Aorta (tissue), 5 donors: ENCODE measurements at places on chromosomes 1 and 21. TPM values are rescaled to one million over a fixed set of nuclear protein-coding genes. Genes with fewer than 3 reads are reported as not detected.

The TCHH gene
- polyA plus RNA-seq, result 0.13 TPM

The TTC39A gene
- polyA plus RNA-seq, result 7.5 TPM

The PPIH gene
- polyA plus RNA-seq, result 32.5 TPM

The GJA5 gene
- polyA plus RNA-seq, result 17.6 TPM

The ALPL gene
- polyA plus RNA-seq, result 4.3 TPM

The FAM110D gene
- 0.25 TPM for polyA plus RNA-seq

- no peaks in the 10 kb centered on the region for H3K27me3 ChIP-seq
- peaks cover 3% of the 10 kb centered on the region for H3K4me1 ChIP-seq
- H3K27ac ChIP-seq, result peak overlapping the region; percentile 19
Measured at GRCh38 chr21:38773099-38774061, 32.3 kb upstream of the ETS2 start.

DNA sequence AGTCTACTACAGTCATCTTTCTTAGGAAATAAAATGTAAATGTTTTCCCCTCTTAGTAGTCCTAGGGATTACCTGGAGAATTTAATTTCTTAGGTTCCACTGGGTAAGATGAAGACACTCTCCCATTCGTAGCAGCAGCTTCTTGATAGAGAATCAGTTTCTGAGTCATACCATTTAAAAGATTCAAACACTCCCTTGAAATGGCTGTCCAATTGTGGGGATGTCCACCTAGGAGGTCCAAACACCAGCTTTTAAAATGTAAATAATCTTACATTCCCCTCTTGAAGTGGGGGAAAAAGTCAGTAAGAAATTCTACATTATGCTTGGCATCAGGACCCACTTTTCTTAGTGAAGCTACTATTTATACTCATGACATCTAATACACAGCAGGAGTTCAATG is 37.5 kb downstream of the NDC1 start:
- H3K27me3 ChIP-seq, result no peaks in the 10 kb centered on the region
- no peak overlapping the region for H3K27ac ChIP-seq
- no peak for DNase-seq
- H3K4me1 ChIP-seq, result no peaks in the 10 kb centered on the region
- H3K4me3 ChIP-seq, result no peak overlapping the region

DNA sequence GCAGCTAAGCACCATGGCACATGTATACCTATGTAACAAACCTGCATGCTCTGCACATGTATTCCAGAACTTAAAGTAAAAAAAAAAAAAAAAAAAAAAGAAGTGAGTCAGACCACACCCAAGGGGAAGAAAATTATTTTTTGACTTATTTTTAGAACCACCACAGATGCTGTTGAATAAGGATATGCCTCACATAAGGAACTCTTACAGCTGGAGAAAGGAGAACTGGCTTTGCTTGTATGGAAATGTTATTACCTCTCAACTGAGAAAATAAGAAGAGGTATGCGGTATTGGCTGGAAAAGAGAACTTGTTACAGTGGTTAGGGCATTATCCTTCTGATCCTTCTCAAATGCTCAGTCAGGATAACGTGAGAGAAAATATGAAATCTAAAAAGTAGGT is 27.5 kb upstream of the FCER1A start:
- H3K27ac ChIP-seq, result no peak overlapping the region
- H3K36me3 ChIP-seq, result no peaks in the 10 kb centered on the region
- H3K4me3 ChIP-seq, result no peak overlapping the region
- no peaks in the 10 kb centered on the region for H3K27me3 ChIP-seq
- no peaks in the 10 kb centered on the region for H3K4me1 ChIP-seq

DNA sequence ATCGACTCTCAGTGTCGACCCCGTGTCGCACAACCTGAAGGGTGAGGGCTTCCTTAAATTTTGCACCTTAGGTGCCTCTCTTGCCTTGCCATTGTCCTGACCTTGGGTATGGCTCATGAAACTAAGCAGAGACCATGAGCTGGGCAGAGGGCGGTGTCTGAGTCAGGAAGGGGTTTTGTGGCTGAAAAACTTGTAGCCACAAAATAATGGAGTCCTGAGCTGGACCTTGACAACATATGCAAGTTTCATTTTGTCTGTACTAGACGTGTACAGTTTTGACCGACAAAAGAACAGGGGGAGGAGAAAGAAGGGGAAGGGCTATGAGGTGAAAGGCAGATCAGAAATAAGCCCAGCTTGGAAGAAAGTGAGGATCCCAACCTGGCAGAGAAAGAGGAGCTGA is 8.3 kb upstream of the RUNX1 start:
- H3K27me3 ChIP-seq, result no peaks in the 10 kb centered on the region
- no peaks in the 10 kb centered on the region for H3K36me3 ChIP-seq
- no peak for DNase-seq
- H3K4me3 ChIP-seq, result no peak overlapping the region
- no peaks in the 10 kb centered on the region for H3K4me1 ChIP-seq

DNA sequence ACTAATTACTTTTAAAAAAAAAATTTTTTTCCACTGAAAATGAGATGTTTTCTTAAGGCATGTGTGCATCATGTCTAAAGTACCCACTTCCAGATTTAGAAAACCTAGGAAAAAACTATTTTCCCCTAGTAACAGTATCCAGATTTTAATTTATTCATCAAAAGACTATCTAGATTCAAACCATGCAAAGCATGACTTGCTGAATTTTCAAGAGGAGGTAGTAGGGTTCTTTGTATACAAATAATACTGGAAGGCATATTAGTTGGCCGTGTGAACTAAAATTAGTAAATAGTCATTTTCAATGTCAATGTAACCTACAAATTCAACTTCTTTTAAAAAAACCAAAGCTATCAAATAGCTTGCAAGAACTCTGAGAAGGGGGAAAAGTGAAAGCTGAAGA is 189.5 kb downstream of the CLEC20A start:
- H3K4me1 ChIP-seq, result no peaks in the 10 kb centered on the region
- H3K27me3 ChIP-seq, result no peaks in the 10 kb centered on the region
- no peak overlapping the region for H3K27ac ChIP-seq
- no peaks in the 10 kb centered on the region for H3K36me3 ChIP-seq
- DNase-seq, result no peak

DNA sequence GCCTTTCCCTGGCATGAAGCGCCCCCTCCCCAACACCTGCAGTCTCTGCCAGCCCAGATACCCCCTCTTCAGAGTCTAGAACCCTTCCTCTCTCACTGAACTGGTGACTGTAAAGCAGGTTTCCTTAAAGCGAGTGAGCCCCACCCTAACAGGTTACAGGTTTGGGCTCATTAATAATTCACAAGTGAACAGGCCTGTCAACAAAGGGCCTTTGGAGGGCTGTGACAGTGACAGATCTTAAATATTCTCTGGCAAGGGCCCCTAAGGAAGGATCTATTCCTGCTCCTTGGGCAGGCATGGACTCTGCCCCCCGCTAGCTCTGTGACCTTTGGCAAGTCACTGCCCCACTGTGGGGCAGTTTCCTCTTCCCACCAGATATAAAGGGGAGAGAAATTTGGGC is 5.6 kb upstream of the TTC39A start:
- no peak overlapping the region for H3K4me3 ChIP-seq
- no peak for DNase-seq
- no peak overlapping the region for H3K27ac ChIP-seq
- H3K27me3 ChIP-seq, result no peaks in the 10 kb centered on the region
- H3K4me1 ChIP-seq, result no peaks in the 10 kb centered on the region

GRCh38 chr1:24201941-24202440 is 14.9 kb upstream of the IFNLR1 start:
- H3K4me1 ChIP-seq, result no peaks in the 10 kb centered on the region
- no peak overlapping the region for H3K4me3 ChIP-seq

DNA sequence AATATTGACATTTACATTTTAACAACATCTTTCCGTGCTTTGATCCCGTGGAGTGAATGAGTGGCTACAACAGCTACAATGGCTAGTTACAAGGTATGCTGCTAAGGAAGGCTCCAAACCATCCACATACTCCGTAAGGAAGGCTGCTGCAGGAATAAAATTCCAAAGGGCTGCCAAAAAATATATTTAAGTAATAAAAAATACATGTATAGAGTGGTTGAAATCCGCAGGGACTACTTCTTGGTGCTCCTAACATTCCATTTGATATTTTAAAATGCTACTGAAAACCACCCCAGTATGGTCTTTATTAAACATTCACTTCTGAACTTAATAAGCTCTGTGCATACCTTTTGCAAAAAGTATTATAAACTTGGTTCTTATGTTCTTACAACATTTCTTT is 25.3 kb downstream of the TNFSF4 start:
- H3K36me3 ChIP-seq, result no peaks in the 10 kb centered on the region
- H3K4me3 ChIP-seq, result no peak overlapping the region
- no peak for DNase-seq
- H3K27ac ChIP-seq, result no peak overlapping the region
- H3K4me1 ChIP-seq, result no peaks in the 10 kb centered on the region

DNA sequence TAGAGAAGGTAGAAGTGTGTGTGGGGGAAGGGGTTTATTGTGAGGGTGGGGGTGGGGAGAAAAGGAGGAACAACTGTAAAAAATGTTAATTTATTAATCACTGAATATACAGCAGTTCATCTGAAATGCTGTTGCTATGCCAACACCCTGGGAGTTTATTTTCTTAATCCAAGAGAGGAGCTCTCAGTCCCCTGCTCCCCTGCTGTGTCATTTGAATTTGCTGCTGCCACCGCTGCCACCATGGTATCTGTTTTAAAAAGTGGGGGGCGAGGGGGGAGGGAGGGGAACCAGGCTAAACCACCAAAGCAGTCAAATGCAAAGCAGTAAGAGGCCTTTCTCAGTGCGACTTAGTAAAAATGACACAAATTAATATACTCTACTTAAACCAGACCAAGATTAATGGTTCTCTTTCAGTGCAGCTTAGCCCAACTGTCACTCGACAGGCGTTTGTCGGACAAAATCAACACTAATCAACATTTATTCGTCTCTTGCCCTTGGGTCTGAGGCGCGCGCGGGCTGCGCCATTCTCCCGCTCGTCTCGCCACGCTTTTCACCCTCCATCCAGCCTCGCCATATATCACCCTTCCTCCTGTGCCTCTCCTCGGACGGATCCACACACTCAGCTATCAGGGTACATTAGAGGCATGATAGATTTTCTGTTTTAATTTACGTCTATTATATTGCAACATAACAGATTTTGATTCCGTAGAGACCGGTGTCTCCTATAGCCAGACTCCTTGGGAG is 76.2 kb downstream of the PBX1 start:
- H3K27me3 ChIP-seq, result no peaks in the 10 kb centered on the region
- DNase-seq, result no peak
- no peaks in the 10 kb centered on the region for H3K36me3 ChIP-seq
- H3K4me1 ChIP-seq, result peaks cover 5% of the 10 kb centered on the region
- H3K27ac ChIP-seq, result no peak overlapping the region

DNA sequence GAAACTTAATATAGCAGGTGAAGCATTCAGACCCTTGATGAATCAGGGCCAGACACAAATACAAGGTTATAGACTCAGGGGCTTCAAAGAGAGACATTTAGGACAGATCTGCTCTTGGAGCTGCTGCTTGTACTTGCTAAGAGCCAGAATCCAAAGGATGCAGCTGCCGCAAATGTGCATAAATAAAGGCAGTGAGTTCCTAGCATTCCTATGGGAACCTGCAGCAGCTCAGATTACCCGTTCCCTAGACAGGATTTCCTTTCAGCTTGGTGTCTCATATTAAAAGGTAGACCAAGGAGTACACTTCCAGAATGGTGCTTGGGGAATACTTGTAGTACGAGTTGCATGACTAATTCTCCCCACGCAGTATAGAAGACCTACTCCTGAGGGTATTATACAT is 9.7 kb upstream of the LRRC53 start:
- H3K4me3 ChIP-seq, result no peak overlapping the region
- no peak for DNase-seq
- no peaks in the 10 kb centered on the region for H3K36me3 ChIP-seq
- H3K27ac ChIP-seq, result no peak overlapping the region
- H3K4me1 ChIP-seq, result no peaks in the 10 kb centered on the region

DNA sequence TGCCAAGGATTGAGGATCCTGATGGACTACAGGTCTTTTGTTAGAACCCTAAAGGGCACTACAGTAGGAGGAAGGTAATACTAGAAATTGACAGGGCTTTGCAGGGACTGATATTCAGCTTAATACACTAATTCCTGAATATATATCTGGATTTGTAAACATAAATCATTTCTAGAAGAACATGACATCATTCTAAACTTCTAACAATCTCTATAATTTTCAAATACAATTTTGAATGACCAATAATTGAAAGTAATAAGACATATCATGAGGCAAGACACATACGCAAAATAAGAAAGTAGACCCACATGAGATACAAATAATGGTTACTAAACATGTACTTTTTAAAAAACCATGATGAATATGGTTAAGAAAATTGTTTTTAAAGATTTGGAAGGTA is 52.4 kb upstream of the LRRC8B start:
- H3K27ac ChIP-seq, result no peak overlapping the region
- no peak for DNase-seq
- no peak overlapping the region for H3K4me3 ChIP-seq
- no peaks in the 10 kb centered on the region for H3K27me3 ChIP-seq
- H3K36me3 ChIP-seq, result no peaks in the 10 kb centered on the region

DNA sequence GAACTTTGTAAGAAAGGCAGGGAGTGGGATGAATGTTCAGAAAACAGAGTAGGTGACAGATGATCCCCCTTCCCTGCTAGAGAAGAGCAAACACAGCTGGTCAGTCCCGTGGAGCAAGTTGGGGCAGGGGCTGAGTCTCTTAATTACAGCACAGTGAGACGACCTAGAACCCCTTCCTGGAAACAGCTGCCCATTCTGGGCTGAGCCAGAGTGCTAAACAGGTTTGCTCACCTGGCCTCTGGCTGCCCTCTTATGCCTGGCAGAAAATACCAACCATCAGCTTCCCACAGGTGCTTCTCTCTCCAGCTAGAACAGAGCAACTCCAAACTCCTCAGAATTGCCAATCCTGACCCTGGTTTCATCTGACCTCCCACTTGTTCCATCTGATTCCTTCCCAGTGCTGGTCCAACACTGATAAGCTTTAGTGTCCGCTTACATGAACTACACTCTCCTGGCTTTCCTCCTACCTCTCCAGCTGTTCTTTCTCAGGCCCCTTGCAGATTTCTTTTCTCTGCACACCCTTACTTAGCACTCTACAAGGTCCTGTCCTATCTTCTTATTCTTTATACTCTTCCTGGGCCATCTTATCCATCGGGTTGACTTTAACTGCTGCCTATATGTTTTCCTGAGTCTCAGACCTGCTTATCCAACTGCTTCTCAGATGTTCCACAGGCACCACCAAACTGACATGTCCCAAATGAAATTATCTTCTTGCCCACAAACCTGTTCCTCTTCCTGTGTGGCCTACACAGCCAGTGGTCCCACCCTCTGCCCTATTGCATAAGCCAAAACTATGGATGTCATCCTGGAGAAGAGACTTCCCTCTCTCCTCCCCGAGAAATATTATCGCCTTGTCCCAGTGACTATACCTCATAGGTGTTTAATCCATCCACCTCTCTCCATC is 22.6 kb upstream of the COL9A2 start:
- no peak overlapping the region for H3K27ac ChIP-seq
- H3K4me3 ChIP-seq, result no peak overlapping the region
- H3K36me3 ChIP-seq, result no peaks in the 10 kb centered on the region
- H3K4me1 ChIP-seq, result no peaks in the 10 kb centered on the region

DNA sequence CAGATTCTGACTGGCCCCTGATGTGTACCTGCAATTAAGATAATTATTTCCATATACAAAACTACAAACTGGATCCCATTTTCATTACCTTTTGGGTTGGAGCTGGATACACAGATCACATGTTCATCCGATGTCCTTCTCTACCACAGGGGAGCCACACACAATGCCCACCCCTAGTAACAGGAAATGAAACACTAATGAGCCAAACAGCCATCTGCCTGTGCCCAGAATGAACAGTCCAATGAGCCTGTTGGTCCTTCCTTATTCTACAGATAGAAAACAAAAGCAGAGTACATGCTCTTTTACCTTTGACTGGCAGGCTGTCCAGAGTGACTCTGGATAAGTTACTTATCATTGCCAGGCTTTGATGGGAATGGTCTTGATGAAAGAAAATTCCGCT is 68.6 kb downstream of the SIPA1L2 start:
- no peaks in the 10 kb centered on the region for H3K36me3 ChIP-seq
- no peak overlapping the region for H3K27ac ChIP-seq
- H3K4me1 ChIP-seq, result peaks cover 5% of the 10 kb centered on the region
- H3K27me3 ChIP-seq, result no peaks in the 10 kb centered on the region
- H3K4me3 ChIP-seq, result no peak overlapping the region
